ENCODE measurements at places on chromosomes 3 and 15.
A peak's percentile ranks its signal among the peaks of the same experiment; 100 is the strongest.

DNA sequence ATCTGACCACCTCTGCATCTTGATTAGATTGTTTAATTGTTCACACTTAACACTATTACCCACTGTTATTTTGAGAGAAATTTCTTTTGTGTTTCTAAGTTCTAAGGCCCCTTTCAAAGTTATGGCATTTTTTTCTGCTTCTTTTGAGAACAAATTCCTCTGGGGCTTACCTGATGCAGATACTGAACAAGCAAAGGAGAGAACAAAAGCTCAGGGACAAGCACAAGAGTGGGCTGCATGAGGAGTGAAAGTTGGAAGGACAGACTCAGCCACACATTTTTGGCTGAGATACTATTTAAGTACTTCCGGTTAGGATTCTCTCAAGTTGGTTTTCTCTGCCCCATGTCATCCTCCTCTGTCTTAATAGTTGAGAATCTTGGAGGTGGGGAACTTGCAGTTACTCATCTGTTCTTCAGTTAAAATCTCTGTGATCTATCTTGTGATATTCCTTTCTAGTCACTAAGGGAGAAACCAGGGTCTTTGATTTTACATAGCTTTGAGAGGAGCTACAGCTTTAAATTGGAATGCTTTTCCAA is 54.7 kb downstream of the CMTM6 start:
- H3K4me3 ChIP-seq, result peak overlapping the region; percentile 1
- H3K36me3 ChIP-seq, result peaks cover 51% of the 10 kb centered on the region
- no peaks in the 10 kb centered on the region for H3K27me3 ChIP-seq

- DNase-seq, result no peak
- no peak overlapping the region for H3K27ac ChIP-seq
- H3K4me1 ChIP-seq, result peaks cover 28% of the 10 kb centered on the region
- no peak overlapping the region for H3K4me3 ChIP-seq
Measured at GRCh38 chr15:81264072-81264857, 59.7 kb downstream of the STARD5 start.

DNA sequence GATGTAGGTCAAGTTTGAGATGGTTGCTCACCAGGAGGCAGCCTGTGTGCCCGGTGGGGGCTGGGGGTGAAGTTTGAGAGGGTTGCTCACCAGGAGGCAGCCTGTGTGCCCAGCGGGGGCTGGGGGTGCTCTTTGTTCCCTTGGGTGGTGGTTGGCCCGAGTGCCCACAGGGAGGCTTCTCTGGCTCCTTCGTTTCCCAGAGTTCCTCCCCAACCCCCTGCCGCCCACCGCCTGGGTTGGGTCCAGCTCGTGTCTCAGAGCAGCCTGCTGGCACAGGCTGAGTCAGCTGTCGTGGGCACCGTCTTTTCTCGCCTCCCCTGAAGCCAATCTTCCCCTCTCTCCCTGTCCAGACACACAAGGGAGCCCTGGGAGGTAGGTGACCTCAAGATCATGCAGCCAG is 3.1 kb downstream of the APBA2 start:
- H3K27ac ChIP-seq, result peak overlapping the region; percentile 96
- peaks cover 3% of the 10 kb centered on the region for H3K36me3 ChIP-seq
- H3K27me3 ChIP-seq, result no peaks in the 10 kb centered on the region
- peak overlapping the region; percentile 87 for H3K4me3 ChIP-seq

DNA sequence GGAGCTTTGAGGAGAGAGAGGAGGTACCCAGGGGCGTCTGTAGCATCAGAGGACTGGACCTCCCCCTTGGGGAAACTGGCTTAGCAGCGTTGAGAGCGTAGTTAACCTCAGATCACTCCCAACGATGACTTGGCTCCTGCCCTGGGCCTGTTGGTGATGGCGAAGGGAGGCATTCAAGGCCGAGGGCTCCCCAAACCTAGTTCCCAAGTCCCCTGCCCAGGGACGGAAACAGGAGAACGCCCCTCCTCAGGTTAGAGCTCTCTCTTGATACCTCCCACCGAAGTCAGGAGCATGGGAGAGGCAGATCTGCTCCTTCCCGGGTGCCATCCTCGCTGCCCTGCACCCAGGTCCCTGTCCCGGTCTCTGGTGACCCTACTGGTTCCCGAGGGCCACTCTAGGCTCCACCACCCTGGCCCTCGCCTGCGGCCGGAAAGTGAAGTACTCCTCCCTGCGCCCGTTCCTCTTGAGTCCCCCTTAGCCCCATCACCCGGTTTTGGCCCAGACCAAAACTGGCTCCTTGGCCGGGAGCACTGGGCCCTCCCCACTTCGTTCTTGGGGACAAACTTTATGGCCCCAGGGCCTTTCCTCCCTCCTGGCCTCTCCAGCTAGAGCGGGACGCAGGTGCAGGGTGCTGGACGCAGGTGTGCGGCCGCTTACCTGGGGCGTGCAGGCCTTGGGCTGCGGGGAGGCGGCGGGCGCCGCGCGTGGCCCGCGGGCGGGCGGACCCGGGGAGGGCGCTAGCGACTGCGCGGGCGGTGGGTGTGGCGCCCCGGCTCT is 2.6 kb upstream of the SKOR1 start:
- DNase-seq, result no peak
- H3K4me1 ChIP-seq, result peaks cover 23% of the 10 kb centered on the region
- no peak overlapping the region for H3K27ac ChIP-seq
- H3K4me3 ChIP-seq, result peak overlapping the region; percentile 35

DNA sequence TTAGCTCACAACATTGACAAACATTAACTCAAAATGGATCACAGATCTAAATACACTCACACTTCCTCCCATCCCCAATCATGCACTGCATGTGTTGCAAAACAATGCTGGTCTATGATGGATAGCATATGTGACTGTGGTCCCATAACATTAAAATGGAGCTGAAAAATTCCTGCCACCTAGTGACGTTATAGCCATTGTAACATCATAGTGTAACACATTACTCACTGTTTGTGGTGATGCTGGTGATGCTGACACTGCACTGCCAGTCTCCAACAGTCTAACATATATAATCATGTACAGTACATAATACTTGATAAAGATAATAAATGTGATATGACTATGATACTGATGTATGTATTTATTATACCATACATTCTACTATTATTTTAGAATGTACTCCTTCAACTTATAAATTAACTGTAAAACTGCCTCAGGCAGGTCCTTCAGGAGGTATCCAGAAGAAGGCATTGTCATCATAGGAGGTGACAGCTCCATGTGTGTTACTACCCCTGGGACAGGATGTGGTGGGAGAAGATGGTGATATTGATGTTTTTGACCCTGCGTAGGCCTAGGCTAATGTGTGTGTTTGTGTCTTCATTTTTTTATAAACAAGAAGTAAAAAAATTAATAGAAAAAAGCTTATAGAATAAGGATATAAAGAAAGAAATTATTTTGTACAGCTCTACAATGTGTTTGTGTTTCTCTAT is 41.3 kb downstream of the TXNRD3 start:
- H3K4me1 ChIP-seq, result peaks cover 21% of the 10 kb centered on the region
- H3K4me3 ChIP-seq, result peak overlapping the region; percentile 4
- peaks cover 3% of the 10 kb centered on the region for H3K36me3 ChIP-seq
- H3K27ac ChIP-seq, result no peak overlapping the region
- H3K27me3 ChIP-seq, result no peaks in the 10 kb centered on the region
- DNase-seq, result no peak

- H3K4me1 ChIP-seq, result no peaks in the 10 kb centered on the region
- H3K27me3 ChIP-seq, result peaks cover 4% of the 10 kb centered on the region
- no peak for DNase-seq
- H3K4me3 ChIP-seq, result no peak overlapping the region
- no peak overlapping the region for H3K27ac ChIP-seq
Measured at GRCh38 chr3:25888892-25889524, 99.1 kb downstream of the OXSM start.

- H3K4me3 ChIP-seq, result peak overlapping the region; percentile 61
- peaks cover 26% of the 10 kb centered on the region for H3K4me1 ChIP-seq
- no peaks in the 10 kb centered on the region for H3K36me3 ChIP-seq
- no peak for DNase-seq
- peak overlapping the region; percentile 83 for H3K27ac ChIP-seq
- H3K27me3 ChIP-seq, result peaks cover 14% of the 10 kb centered on the region
Measured at GRCh38 chr3:127637971-127638370, 9.0 kb downstream of the PODXL2 start.

DNA sequence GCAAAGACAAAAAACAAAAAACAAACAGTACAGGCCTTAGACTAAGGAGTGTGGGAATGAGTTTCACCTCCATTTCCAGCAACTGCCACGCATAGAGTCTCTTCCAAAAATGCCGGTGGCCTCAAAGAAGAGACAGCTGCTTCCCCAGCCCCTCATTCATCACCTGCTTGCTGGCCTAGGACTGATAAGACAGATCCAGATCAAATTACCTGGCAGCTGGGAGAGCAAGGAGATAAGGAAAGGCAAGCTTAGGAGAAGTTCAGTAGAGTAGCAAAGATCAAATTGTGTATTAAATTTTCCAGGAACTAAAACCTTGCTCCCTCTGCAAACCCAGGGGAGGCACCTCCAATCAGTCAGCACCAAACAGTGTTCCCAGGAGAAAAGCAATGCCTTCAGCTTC is 325.8 kb upstream of the CTNNB1 start:
- no peaks in the 10 kb centered on the region for H3K36me3 ChIP-seq
- no peak overlapping the region for H3K27ac ChIP-seq
- no peak for DNase-seq
- no peak overlapping the region for H3K4me3 ChIP-seq
- H3K27me3 ChIP-seq, result peaks cover 5% of the 10 kb centered on the region

GRCh38 chr3:123725652-123726400 is 141.0 kb upstream of the HACD2 start:
- no peak for DNase-seq
- H3K27ac ChIP-seq, result no peak overlapping the region
- no peaks in the 10 kb centered on the region for H3K4me1 ChIP-seq
- H3K36me3 ChIP-seq, result no peaks in the 10 kb centered on the region

DNA sequence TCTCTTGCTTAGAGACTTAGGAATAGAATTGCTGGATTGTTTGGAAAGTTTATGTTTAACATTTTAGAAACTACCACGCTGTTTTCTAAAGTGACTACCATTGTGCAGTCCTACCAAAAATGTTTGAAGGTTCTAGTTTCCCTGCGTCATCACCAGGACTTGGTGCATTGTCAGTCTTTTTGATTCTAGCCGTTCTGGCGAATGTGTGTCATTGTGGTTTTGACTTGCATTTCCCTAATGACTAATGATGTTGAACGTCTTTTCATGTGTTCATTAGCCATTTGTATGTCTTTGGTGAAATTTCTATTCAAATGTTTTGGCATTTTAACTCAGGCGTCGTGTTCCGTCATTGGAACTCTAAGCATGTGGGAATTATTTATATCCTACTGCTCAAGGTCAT is 58.0 kb downstream of the CHD2 start:
- no peak for DNase-seq
- no peaks in the 10 kb centered on the region for H3K27me3 ChIP-seq
- H3K27ac ChIP-seq, result peak overlapping the region; percentile 42
- peaks cover 81% of the 10 kb centered on the region for H3K36me3 ChIP-seq
- peaks cover 23% of the 10 kb centered on the region for H3K4me1 ChIP-seq

GRCh38 chr3:38157595-38157994 is 7.7 kb upstream of the OXSR1 start:
- H3K4me3 ChIP-seq, result no peak overlapping the region
- H3K27ac ChIP-seq, result no peak overlapping the region
- no peak for DNase-seq
- H3K4me1 ChIP-seq, result peaks cover 10% of the 10 kb centered on the region
- no peaks in the 10 kb centered on the region for H3K36me3 ChIP-seq
- peaks cover 1% of the 10 kb centered on the region for H3K27me3 ChIP-seq
